ENCODE measurements at places on chromosomes 5 and 9. TPM values are rescaled to one million over a fixed set of nuclear protein-coding genes. Genes with fewer than 3 reads are reported as not detected.

- peaks cover 17% of the 10 kb centered on the region for H3K4me1 ChIP-seq
- no peak overlapping the region for H3K4me3 ChIP-seq
- no peak overlapping the region for H3K27ac ChIP-seq
- no peak for DNase-seq
- H3K36me3 ChIP-seq, result peaks cover 27% of the 10 kb centered on the region
These were observed 86.4 kb downstream of the NR3C1 start for GRCh38 chr5:143316844-143317631.

- no peaks in the 10 kb centered on the region for H3K27me3 ChIP-seq
- no peak for DNase-seq
- no peaks in the 10 kb centered on the region for H3K36me3 ChIP-seq
- no peak overlapping the region for H3K4me3 ChIP-seq
- no peaks in the 10 kb centered on the region for H3K4me1 ChIP-seq
- no peak overlapping the region for H3K27ac ChIP-seq
These were observed 233.2 kb downstream of the SPATA31A1 start for GRCh38 chr9:39588500-39589137.

DNA sequence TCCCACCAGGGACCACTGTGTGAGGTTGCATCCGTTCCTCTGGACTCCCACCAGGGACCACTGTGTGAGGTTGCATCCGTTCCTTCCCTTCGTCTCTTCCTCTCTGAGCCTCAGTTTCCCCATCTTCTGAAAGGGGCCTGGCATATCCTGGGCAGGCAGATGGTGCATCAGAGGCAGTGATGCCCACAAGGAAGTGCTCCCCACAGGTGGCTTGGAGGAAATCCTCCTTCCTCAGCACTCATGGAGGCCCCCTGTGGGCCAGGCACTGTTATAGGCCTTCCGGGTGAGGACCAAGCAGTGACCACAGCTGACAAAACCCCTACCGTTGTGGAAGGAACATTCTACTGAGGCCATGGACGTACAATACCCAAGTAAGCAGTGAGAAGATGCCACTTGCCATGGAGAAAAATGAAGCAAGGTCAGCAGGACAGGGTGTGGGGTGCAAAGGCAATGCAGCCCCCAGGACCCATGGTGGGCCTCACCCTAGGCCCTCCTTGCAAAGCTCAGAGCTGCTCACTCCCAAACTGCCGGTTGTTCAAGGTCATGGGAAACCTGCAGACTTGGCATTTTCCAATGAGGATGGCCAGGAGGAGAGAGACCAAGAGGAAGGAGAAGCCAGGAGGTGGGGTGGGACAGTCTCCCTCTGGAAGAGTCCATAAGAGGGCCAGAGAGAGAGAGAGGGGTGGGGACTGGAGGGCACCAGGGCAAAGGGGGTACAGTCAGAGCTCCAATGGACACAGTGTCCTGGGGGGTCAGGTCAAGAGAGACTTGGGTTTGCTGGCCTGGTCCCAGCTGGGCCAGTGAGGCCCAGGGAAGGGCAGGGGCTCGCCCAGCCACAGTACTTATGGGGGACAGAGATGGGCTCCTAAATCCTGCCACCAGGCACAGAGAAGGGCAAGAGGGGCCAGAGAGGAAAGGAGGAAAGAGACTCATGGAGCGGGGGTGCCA lies 51.1 kb downstream of the C9orf50 start:
- H3K4me1 ChIP-seq, result peaks cover 11% of the 10 kb centered on the region
- H3K4me3 ChIP-seq, result peak overlapping the region; percentile 84
- no peaks in the 10 kb centered on the region for H3K36me3 ChIP-seq
- H3K27me3 ChIP-seq, result peaks cover 34% of the 10 kb centered on the region

GRCh38 chr9:93397661-93398373 lies 53.7 kb upstream of the FAM120A start:
- H3K27ac ChIP-seq, result no peak overlapping the region
- no peaks in the 10 kb centered on the region for H3K4me1 ChIP-seq
- peaks cover 19% of the 10 kb centered on the region for H3K27me3 ChIP-seq
- no peak for DNase-seq
- no peaks in the 10 kb centered on the region for H3K36me3 ChIP-seq

DNA sequence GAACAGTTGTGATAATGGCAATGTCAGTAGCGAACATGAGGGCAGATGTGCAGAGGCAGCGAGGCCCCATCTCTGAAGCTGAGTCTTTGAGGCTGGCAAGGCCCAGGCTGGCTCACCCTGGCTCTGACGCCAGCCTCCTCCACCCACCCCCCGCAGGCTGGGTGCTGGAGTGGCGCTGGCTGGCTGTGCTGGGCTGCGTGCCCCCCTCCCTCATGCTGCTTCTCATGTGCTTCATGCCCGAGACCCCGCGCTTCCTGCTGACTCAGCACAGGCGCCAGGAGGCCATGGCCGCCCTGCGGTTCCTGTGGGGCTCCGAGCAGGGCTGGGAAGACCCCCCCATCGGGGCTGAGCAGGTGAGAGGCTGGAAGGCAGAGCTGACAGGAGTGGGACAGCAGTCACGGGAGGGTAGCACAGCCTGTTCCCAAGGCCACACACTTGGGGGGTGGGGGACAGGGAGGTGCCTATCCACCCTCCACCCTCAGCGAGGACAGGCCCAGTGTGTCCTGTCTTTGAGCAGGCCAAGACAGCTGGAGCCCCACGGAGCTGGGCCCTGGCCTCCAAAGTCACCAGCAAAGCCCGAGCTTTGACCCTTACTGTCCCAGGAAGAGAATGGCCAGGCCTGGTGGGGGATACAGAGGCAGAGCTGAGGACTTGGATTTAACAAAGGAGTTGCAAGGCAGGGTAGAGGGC lies 5.6 kb downstream of the SLC2A8 start:
- no peak overlapping the region for H3K27ac ChIP-seq
- peaks cover 2% of the 10 kb centered on the region for H3K36me3 ChIP-seq
- peaks cover 9% of the 10 kb centered on the region for H3K4me1 ChIP-seq

GRCh38 chr5:172713809-172714490 lies 57.0 kb downstream of the DUSP1 start:
- peaks cover 7% of the 10 kb centered on the region for H3K4me1 ChIP-seq
- peaks cover 13% of the 10 kb centered on the region for H3K27me3 ChIP-seq
- DNase-seq, result no peak

GRCh38 chr9:75993434-75993833 lies 103.0 kb downstream of the PCSK5 start:
- no peak for DNase-seq
- peaks cover 65% of the 10 kb centered on the region for H3K4me1 ChIP-seq
- no peak overlapping the region for H3K27ac ChIP-seq
- H3K36me3 ChIP-seq, result peaks cover 16% of the 10 kb centered on the region
- no peak overlapping the region for H3K4me3 ChIP-seq

The CDC26 gene
- polyA plus RNA-seq, result 173 TPM
